ENCODE measurements at places on chromosomes 2 and 18. TPM values are rescaled to one million over a fixed set of nuclear protein-coding genes. Genes with fewer than 3 reads are reported as not detected.

Gene KLHL30
- total RNA-seq, result not detected

Gene HOXD13
- not detected for total RNA-seq

Gene TMX3
- total RNA-seq, result 61.9 TPM

Gene SLC38A11
- total RNA-seq, result not detected

Gene ACKR3
- 4.9 TPM for total RNA-seq

Gene IL18R1
- 21.3 TPM for total RNA-seq

Gene EFHD1
- total RNA-seq, result 1.1 TPM

Gene ANO7
- 0.32 TPM for total RNA-seq

Gene COLEC11
- total RNA-seq, result not detected

Gene ANKRD53
- total RNA-seq, result not detected

Gene SH2D6
- 0.52 TPM for total RNA-seq

Gene FBXO36
- 0.52 TPM for total RNA-seq

Gene RAPGEF4
- 0.75 TPM for total RNA-seq

Gene OLA1
- 93.7 TPM for total RNA-seq

Gene C2orf66
- total RNA-seq, result 0.20 TPM

Gene SLC9A4
- total RNA-seq, result 0.11 TPM

Gene SULT1C4
- not detected for total RNA-seq

Gene NBEAL1
- 10.7 TPM for total RNA-seq

Gene REG1B
- total RNA-seq, result not detected

Gene NEU4
- total RNA-seq, result 0.64 TPM

Gene C2orf15
- total RNA-seq, result 0.34 TPM

Gene SERPINB10
- total RNA-seq, result not detected

Gene RNF25
- 20.7 TPM for total RNA-seq

Data from T-helper 2 cell treated with Interferon-gamma antibody and Interleukin-4, amounts not matched to agents 100 ng/mL and 5 ng/mL, for 36 hours (primary cell).